ENCODE measurements at places on chromosomes 4 and X.
A peak's percentile ranks its signal among the peaks of the same experiment; 100 is the strongest.

GRCh38 chr4:155173371-155173770 is 35.1 kb upstream of the NPY2R start:
- no peak for DNase-seq

DNA sequence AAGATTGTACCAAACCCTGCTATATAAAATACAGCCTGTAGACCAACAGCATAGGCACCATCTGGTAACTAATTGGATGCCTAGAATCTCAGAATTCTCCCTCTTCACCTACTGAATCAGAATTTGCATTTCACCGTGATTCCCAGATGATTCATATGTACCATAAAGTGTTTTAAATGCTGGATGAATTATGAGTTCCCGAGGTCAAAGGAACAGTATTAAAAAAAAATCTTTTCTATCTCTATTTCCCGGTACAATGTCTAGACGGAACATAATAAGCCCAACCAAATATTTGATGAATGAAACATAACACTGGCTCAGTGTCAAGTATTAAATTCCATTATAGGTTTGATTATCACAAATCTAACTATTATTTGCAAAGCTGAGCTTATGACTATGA is 280.0 kb downstream of the ANKRD50 start:
- no peak for DNase-seq

- no peak for DNase-seq
Observed at GRCh38 chr4:150192986-150193385, 114.7 kb downstream of the DCLK2 start.

DNA sequence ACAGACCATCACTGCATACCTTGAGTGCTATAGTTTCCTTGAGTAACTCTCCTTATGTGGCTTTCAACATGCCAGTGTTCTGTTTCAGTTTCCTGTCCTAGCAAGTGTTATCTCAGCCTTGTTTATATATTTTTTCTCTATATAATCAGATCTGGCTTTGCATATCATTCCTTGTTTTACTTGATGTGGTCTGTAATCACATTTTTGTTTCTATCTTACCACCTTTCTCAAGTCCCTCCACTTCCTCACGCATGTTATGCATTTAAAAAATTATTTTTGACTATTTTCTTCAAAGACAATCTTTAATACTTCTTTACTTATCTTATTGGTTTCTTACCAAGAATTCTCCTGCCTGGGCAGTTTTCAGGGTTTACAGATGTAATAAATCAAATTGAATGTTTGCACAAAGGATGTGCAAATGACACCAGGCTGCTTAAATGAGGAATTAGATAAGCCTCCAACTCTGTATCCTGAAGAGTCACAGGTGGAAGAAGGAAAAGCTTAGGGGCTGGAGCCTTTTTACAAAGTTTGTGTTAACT is 351.2 kb downstream of the BMPR1B start:
- no peak for DNase-seq

GRCh38 chr4:87327136-87327535 is 4.5 kb upstream of the HSD17B13 start:
- DNase-seq: no peak

DNA sequence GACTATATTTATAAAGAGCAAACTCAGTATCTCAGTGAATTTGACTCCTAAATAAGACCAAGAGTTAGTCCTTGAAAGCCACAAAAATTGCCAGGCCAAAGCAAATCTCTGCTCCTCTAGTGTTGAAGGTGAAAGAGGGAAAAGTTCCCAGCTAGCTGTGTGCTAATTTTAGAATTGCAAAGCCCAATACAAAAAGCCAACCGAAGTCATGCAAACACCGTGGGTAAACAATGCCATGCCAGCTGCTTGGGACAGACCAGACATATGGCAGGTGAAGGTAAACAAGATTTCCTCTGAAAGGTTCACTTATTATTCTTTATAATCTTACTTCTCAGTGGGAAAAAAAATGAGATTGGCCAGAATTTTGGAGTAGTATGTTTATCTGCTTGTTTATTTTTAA is 80.5 kb upstream of the LNX1 start:
- DNase-seq: no peak

- DNase-seq: no peak
Observed at GRCh38 chr4:165794834-165795233, 78.2 kb upstream of the TLL1 start.

DNA sequence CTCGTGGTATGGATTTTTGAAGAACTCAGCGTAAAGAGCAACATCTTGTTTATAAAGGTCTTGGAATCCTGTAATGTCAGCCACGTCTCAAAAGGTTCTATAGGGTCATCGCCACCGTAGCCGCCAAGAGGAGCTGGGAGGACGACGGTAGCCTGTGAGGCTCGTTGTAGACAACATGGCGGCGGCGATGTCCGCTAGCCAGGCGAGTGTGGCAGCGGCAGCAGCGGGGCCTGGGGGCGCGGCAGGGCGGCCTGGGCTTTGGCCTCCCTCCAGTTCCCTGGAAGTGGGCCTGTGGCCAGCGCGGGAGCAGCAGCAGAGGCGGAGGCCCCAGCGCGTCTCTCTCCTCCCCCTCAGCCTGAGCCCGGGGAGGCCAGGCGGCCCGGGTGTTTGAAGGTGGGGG is 143.5 kb upstream of the PBDC1 start:
- DNase-seq: no peak

- DNase-seq: no peak
Observed at GRCh38 chrX:110315551-110315950, 2.3 kb downstream of the AMMECR1 start.

GRCh38 chr4:103197765-103198110 is 405 bp downstream of the CENPE start:
- DNase-seq: no peak

- DNase-seq: no peak
Observed at GRCh38 chr4:81418572-81418971, 53.1 kb downstream of the RASGEF1B start.

DNA sequence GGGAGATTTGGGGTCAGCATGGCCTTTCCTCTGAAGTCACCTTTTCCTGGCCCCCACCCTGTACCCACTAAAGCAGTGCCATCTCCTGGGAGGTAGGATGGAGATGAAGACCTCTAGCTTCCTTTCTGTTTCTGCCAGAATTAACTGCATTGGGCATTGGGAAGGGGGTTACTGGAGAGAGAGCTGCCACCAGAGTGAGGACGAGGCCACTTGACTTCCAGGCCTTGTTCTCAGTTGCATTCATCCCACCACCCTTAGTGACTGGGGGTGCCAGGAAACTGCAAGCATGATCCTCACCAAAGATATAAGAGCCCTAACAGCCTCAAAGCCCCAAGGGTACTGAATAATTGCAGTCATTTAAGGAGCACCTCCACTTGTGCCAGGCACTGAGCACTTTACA is 15.8 kb downstream of the SASH3 start:
- DNase-seq: no peak

DNA sequence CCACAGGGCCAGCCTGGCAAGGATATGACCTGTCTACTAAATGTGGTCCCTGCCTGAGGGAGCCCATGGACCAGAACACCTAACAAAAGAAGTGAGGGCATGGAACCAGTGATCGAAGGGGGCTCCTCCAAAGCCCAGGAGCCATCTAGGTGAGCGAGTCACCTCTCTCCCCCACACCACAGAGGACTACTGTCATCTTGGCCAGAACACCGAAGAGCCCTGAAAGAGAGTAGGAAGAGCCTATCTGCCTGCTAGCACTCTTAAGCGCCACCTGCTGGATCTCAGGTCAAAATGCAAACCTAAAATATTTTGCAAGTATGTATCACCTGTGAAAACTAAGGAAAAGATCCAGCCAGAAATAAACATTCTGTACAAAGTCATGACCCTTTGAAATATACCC is 137.9 kb upstream of the ZXDB start:
- DNase-seq: no peak

DNA sequence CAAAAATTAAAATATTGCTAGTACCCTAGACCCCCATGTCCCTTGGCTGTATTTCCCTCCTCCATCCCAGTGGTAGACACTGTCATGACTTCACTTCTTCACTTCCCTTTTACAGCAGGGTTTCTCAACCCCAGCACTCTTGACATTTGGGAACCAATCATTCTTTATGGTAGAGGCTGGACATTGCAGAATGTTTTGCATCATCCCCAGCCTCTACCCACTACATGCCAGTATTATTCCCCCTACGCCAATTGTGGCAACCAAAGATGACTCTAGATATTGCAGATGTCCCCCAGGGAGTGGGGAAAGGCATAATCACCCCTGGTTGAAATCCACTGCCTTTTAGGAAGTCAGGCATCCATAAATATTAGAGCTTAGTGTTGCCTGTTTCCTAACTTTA is 138.6 kb downstream of the AMELX start:
- DNase-seq: no peak

DNA sequence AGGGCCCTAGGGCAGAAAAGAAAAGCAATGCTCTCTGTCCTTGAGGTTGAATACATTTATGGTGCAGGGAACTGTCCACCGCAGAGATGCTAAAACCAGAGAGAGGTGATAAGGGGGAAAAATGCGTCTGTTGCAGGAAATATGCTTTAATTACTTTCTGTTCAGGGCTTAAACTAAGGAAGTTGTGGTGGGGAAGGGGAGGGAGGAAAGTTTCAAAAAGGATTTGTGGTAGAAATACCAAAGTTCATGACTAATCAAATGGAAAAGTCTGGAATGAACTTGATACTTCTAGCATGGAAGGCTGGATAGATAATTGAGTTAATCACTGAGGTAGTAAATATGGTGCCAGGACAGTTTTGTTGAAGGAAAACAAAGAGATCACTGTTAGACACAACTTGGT is 99.0 kb downstream of the ASB9 start:
- no peak for DNase-seq

GRCh38 chr4:91916219-91916618 is 387.5 kb upstream of the GRID2 start:
- DNase-seq: no peak

DNA sequence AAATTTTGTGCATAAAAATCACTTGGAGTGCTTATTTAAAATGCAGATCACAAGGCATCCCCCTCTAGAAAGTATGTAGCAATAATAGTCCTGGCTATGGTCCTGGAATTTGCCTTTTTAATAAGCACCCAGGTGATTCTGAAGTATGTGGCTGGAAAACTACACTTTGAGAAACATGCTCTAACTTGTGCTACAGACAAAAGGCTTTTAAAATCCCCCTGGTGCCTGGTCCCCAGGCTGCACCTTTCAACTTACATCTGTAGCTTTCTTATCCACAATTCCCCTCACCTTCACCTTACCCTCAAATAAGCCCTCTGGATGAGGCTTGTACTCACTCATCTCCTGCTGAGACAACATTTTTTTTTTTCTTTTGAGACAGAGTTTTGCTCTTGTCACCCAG is 21.1 kb downstream of the ART3 start:
- no peak for DNase-seq

- no peak for DNase-seq
Observed at GRCh38 chr4:116926631-116927295, 158.6 kb downstream of the TRAM1L1 start.

DNA sequence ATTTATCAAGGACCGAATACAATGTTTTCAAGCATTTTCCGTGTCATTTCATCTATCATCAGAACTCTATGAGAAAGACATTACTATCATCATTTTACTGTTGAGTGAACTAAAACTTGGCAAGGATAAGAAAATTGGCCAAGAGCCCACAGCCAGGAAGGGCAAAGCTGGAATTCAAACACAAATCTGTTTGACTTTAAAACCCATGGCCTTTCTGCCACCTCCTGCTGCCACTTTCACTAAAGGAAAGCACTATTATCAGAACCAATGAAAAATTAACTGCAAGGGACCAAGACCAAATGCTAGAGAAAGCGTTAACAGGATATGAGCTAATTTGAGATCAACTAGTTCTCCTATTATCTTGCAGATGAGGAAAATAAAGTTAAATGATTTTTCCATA is 2759.2 kb downstream of the ARAP2 start:
- no peak for DNase-seq

DNA sequence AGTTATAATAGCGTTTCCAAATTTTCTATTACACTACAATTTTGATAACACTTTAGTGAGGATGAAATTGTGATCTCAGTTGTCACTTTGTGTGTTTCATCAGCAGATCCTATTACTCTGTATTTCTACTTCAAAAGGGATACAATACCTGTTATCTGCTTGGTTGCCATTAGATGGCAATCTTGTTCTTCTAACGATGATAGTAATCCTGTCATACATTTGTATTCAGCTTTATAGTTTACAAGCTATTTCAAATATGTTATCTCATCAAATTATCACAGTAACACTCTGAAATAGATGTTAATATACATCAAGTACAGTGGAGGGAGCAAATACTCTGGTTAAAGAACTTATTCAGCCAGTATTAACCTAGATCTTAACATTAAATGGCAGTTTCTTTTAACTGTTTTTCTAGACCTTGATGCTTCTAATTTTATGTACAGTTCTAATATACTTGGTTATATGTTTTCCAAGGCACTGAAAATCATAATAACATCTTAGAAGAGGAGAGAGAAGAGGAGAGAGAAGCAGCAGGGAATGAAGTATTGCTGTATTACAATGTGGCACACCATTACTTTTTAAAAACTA is 292.0 kb downstream of the CCSER1 start:
- DNase-seq: no peak

GRCh38 chr4:28508636-28509035 is 1648.0 kb downstream of the STIM2 start:
- DNase-seq: no peak

GRCh38 chrX:13829983-13830382 is 13.1 kb upstream of the GPM6B start:
- no peak for DNase-seq

- peak; percentile 33 for DNase-seq
Observed at GRCh38 chr4:7987148-7987989, 47.7 kb upstream of the AFAP1 start.

- DNase-seq: no peak
Observed at GRCh38 chrX:41739871-41740270, 15.9 kb downstream of the GPR82 start.

GRCh38 chrX:123424546-123424945 is 240.5 kb downstream of the GRIA3 start:
- DNase-seq: no peak

GRCh38 chr4:77496457-77496856 is 109.2 kb upstream of the CXCL13 start:
- DNase-seq: no peak

DNA sequence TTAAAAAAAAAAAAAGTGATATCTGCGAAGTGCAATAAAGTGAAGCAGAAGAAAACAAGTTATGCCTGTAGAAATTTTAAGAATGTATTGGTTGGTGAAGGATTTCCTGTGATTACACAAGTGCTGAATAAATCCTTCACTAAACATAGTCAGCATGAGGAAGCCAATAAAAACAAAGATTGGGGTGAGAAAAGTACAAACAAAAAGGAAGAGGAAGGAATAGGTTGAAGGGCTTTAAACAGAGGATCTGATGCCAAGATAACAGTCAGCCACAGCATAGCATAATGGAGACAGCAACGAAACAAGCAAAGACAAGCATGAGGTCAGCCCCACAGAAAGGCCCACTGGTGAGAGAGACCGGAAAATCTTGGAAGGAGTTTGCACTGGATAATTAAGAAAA is 372.2 kb downstream of the ADAM29 start:
- no peak for DNase-seq
